ENCODE measurements at places on chromosomes 1 and 21.

DNA sequence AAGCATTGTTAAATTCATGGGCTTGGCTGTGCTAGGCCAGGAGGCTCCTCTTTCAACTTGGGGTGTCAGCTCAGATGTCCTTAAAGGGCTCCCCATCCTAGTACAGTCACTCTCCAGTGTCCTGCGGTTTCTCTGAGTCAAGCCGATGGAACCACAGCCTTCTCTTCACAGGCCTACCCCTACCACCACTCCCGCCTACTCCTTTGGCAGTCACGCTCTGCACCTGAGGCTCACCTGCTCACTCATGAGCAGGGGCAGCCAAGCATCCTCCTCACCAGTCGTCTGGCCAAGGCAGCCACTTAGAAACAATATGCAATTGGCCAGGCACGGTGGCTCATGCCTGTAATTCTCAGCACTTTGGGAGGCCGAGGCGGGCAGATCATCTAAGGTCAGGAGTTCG is 3.6 kb downstream of the ACOT7 start:
- no peak for DNase-seq

DNA sequence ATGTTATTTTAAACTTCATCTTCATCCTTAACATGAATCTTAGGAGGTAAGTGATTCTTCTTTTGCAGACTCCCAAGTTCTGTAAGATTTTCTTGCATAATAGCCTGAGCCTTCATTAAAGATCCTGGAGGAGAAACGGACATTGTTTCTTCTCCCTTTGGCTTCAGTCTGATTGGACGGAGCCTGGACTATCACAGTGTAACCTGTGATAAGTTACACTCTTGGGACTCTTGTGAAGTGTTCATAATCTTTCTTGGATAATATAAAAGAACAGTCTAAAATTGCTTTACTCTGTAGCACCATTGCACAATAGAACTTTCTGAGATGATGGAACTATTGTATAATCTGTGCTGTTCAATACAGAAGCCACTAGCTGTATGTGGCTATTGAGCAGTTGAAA is 244.8 kb downstream of the DNM3 start:
- DNase-seq = no peak

- peak; percentile 63 for DNase-seq
These were observed 1205.3 kb upstream of the ADGRL4 start for GRCh38 chr1:80211691-80212380.

GRCh38 chr1:212683357-212683722 is 16.3 kb downstream of the BATF3 start:
- no peak for DNase-seq

DNA sequence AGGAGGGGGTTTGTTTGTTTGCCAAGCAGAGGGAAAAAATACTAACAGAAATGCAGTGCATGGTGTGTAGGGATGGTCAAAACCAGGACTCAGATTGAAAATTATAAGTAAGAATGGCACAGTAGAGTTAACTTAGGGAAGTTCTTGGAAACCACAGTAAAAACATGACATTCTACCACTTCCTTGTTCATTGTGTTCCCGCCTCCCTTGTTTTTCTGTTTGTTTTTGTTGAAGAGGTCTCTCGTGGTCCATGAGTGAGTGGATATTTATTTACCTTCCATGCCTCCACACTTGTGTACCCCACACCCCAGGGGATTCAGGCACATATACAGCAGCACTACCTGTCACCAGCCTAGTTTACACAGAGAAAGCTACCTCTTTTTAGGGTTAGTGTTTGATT is 69.6 kb downstream of the OLFML2B start:
- DNase-seq = no peak

GRCh38 chr1:27787895-27788294 is 14.9 kb downstream of the STX12 start:
- peak; percentile 16 for DNase-seq

GRCh38 chr21:43369124-43369523 is 57.8 kb downstream of the SIK1 start:
- peak; percentile 66 for DNase-seq

GRCh38 chr1:146016891-146017290 is 4.6 kb downstream of the HJV start:
- DNase-seq = peak; percentile 58

- DNase-seq = no peak
These were observed 425.6 kb upstream of the NCAM2 start for GRCh38 chr21:20572582-20572981.

GRCh38 chr21:37041706-37042271 is 31.1 kb downstream of the PIGP start:
- DNase-seq = no peak

DNA sequence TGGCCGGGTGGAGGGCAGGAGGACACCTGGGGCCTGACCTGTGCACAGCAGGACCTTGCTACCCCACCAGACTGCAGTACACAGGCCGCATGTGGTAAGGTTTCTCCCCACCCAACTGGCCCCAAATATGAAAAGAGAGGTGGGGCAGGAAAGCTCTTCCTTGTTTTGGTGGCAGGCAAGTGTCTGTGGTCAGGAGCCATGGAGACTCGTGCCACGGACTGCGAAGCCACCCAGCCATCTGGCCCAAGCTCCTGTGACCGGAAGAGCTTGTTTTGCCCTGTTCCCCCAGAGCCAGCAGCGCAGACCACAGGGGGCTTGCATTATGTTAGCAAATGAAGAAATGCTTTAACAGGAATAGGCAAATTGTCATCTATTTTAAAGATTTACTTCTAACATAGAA is 54.9 kb downstream of the OLIG1 start:
- no peak for DNase-seq

DNA sequence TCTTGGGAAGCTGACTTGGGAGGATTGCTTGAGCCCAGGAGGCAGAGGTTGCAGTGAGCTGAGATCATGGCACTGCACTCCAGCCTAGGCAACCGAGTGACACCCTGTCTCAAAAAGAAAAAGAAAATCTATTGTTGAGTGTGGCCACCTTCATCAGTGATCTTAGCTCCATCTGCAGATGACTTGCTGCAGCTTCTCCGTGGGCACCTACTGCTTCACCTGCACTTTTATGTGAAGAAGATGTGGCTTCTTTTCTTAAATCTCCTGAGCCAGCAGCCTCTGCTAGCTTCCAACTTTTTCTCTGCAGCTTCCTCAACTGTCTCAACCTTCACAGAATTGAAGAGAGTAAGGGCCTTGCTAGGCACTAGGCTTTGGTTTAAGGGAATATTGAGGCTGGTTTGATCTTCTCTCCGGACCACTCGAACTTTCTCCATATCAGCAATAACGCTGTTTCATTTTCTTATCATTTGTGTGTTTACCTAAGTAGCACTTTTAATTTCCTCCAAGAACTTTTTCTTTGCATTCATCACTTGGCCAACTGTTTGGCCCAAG is 28.0 kb downstream of the AGPAT3 start:
- DNase-seq = no peak

DNA sequence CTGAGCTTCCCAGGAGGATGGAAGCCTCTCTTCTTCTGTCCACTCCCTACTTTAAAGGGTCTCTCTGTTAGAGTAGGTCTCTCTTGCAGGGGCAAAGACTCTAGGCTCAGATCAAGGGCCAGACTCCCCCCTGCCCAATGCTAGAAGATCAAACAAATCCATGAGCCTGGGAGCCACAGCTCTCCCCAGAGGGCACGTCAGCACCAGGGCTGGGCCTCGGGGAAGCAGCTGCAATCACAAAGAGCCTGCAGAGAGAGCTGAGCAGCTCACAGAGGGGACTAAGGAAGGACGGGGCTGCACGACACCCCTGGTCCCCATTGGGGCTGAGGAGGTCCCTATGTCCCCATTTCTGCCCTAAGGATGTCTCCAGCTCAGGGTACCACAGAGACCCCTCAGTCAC is 3.9 kb downstream of the CNTN2 start:
- DNase-seq = no peak

GRCh38 chr1:113940365-113941244 is 11.5 kb downstream of the HIPK1 start:
- no peak for DNase-seq

DNA sequence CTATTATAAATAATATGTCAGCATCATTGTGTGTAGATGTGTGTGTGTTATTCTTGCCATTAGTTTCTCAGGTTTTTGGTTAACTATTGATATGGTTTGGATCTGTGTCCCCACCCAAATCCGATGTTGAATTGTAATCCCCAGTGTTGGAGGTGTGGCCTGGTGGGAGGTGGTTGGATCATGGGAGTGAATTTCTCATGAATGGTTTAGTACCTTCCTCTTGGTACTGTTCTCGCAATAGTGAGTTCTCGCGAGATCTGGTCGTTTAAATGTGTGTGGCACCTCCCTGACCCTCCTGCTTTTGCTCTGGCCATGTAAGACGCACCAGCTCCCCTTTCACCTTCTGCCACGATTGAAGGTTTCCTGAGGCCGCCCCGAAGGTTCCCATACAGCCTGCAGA is 9.6 kb upstream of the POFUT2 start:
- DNase-seq = no peak

DNA sequence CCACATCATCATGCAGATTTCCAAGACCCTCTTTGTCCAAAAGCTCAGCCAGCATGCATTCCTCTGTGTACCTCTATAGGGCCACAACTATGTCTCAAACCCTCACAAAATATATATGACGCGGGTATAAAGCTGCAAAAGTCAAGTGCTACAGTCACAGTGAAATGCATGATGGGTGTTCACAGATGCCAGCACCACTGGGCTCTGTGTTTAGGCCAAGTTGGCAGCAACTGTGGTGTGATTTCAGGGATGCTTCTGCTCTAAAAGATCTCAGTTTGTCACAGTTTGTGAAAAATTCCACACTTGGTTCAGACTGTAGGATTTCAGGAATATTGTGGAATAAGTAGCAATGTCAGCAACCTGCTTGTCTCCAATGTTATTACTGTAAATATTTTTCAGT is 23.9 kb upstream of the SELP start:
- no peak for DNase-seq

DNA sequence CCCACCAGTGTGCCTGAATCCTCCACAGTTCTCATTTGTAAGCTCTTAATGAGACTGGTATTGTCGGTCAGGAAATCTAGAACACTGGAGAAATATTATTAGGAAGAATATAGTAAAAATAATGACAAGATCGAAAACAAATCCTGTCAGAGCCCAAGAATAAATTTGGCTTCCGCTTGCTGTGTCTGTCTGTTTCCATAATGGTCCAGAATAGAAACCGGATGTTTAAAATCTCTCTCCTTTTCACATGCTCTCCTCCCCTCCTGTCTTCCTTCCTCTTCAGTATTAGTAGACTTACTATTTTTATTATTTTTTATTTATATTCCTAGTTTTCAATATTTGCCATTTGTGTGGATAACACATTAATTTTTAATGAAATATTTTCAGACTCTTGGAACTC is 187.7 kb downstream of the SDCCAG8 start:
- no peak for DNase-seq

- DNase-seq = peak; percentile 80
These were observed 473.5 kb downstream of the PTPRU start for GRCh38 chr1:29709704-29710280.

GRCh38 chr1:54188291-54188690 is 11.5 kb downstream of the CYB5RL start:
- no peak for DNase-seq

GRCh38 chr1:89383185-89383584 is 19.3 kb downstream of the GBP6 start:
- DNase-seq = no peak

DNA sequence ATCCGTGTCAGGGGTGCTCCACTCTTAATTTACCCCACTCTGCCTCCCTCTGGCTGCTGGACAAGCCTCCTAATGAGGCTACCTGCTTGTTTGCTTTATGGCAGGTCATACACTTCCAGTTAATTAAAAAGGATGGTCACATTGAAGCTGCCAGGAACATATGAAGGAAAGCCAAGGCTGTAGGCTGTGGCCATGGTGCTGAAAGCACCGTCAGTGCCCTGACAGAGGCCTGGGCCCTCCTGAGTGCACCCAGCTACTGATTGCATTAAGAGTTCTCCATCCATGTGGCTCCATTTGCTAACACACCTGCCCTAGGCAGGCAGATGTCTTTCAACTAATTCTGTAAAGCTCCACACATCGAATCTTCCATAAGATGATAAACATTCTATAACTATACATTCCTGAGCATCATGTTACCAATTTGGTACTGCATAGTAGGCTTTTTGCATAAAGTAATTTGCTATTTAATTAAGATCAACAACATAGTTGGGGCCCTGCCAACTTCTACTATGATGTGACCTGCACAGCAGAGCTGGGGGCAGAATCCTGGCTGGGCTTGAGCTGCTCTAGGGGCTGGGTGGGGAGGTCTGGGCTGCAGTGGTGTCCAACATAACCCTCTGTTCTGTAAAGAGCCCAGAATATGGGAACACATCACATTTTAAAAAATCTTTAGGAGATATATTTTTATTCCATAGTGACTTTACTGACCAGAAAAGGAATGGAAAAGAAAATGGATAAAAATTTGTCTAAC is 224.8 kb downstream of the SIPA1L2 start:
- no peak for DNase-seq

GRCh38 chr1:157110686-157111085 is 11.1 kb upstream of the ETV3L start:
- no peak for DNase-seq

DNA sequence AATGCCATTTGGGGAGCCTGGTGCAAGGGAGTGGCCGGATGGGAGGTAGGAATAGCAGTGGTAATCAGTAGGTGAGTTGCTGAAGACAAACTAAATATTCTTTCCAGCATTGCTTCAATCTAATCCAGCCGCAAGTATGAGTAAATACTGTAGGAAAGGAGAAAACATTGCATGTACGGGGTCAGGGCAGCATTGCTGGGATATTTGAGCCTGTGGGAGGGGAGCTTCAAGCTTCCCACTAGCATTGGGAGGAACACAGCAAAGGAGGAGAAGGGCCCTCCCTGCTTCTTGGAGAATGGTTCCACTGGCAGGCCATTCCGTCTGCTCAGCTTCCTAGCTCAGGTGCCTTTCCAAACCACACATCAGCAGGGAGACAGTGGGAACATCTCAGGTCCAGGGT is 15.2 kb downstream of the CAPN2 start:
- DNase-seq = no peak

DNA sequence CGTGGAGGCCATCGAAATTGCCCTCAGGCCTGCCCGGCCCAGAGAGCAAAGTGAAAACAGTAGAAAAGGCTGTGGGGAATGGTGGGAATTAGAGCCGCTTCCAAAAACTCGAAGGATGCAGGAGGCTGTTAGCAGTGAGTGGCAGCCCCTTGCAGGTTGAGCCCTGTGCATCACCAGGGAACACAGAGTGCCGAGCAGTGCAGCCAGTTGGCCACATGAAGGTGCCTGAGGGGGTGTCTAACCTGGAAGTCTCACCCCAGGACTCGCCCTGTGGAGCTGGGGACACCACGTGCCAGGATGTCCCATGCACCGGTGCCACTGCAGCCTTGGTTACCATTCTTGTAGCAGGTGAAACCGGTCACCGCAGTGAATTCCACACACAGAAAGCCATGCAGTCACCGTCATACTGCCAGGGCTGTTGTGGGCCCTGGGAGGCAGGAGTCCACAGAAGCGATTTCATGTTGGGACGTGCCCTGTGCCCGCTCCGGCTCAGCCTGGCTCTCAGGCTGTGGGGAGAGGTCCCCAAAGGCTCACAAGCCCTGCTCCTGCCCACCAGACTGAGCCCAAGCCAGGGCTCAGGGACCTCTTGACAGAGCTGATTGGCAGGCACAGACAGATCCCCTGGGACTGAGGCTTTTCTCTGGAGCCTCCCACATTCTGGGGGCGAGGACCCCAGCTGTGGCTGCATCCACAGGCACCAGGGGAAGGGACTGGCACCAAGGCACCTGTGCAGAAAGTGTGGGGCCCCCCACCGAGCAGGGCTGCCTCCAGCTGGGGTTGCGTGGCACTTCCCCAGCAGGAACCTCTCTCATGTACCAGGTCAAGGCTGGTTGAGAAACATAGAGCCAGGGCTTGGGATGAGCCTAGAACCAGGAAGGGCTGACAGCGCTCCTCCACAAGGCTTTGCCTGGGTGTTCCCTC is 16.7 kb upstream of the ACTRT2 start:
- no peak for DNase-seq

GRCh38 chr1:167752219-167752985 is 30.6 kb downstream of the MPZL1 start:
- peak; percentile 30 for DNase-seq

- DNase-seq = no peak
These were observed 36.2 kb downstream of the KCTD3 start for GRCh38 chr1:215603319-215603718.

All from fibroblast of skin of right quadriceps (primary cell).